ENCODE measurements at places on chromosomes 3 and 15. TPM values are rescaled to one million over a fixed set of nuclear protein-coding genes. Genes with fewer than 3 reads are reported as not detected.

GRCh38 chr15:88693191-88693590 is 54.4 kb downstream of the ISG20 start:
- H3K27ac ChIP-seq, result no peak overlapping the region
- peaks cover 19% of the 10 kb centered on the region for H3K27me3 ChIP-seq

DNA sequence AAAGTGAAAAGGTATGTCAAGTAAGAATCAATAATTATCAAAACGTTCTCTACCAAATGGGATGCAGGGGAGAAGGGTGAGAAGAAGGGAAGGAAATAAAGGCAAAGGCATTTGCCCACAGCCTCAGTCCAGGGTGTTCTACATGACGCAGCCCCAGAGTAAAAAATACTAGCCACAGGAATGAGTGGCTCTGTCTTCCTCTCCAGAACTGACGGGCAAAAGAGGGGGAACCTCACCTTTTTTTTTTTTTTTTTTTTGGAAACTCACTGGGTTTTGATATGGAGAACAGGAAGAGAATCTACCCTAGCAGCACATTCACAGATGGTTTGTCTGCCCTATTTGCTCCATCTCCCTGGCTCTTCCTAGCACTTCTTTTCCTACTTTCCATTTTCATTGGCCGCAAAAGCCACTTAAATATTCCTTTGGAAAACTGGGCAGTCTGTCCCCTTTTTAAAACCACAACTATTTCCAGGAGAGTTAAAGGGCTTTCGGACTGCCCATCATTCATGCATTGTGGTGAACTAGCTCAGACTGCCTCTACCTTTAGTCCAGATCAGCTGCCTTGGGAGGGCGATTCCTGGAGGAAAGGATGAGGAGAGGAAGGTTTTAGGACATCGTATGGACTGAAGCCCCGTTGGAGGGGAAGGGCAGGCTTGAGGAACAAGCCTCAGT is 28.2 kb downstream of the B3GNT5 start:
- H3K27me3 ChIP-seq, result no peaks in the 10 kb centered on the region
- no peak for DNase-seq
- H3K27ac ChIP-seq, result no peak overlapping the region
- H3K36me3 ChIP-seq, result no peaks in the 10 kb centered on the region
- H3K4me3 ChIP-seq, result no peak overlapping the region

DNA sequence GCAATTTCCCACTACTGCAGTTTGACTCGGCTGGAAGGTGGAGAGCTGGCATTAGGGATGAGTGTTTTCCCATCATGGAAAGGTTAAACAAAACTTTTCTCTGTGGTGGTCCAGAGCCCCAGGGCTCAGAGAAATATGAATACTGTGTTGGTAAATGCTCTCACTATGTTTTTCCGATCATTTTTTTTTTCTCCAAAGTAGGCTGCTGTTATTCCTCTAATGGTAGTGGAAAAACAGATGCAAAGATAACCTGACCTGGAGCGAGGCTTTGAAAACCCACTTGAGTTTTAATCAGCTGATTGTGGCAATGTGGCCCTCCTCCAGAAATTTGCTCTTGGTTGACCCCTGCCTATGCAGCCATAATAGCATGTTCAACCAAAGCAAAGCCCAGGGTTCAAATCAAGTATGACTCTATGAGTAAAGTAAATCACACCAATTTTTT is 320.8 kb upstream of the CTNNB1 start:
- H3K36me3 ChIP-seq, result no peaks in the 10 kb centered on the region
- no peak for DNase-seq
- no peak overlapping the region for H3K27ac ChIP-seq
- no peak overlapping the region for H3K4me3 ChIP-seq

GRCh38 chr3:156939315-156939714 is 113.2 kb downstream of the LEKR1 start:
- no peaks in the 10 kb centered on the region for H3K4me1 ChIP-seq
- no peak for DNase-seq
- no peaks in the 10 kb centered on the region for H3K36me3 ChIP-seq

DNA sequence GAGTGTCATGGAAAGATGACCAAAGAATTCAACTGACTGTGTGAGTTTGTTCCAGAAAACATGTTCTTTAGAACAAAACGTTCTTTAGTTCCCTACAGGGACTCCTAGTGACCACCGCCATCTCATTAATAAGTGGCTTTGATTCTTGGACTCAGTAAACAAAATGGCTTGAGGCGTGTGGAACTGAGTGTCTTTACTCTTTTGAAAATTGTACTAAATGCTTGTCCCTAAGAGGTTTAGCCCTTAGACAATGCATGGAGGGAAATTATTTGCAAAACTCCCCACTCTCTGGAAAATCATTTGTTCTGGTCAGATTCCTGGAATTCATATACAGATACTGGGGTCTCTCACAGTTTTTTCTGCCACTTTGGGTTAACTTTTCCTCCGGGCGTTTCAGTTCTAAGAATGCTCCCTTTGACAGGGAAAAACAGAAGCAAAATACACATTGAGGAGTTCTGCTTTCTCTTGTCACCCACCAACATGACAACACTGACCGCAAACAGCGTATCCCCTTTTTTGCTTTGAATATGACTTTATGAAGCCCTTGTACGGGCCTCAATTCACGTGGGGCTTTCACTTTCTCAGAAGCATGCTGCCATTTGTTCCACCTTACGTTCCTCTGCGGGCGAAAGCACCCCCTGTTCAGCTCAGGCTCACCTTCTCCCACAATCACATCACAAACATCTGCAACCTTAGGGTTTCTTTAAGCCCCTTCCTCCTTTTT is 15.3 kb upstream of the NRROS start:
- H3K27ac ChIP-seq, result no peak overlapping the region
- peaks cover 10% of the 10 kb centered on the region for H3K4me1 ChIP-seq
- H3K4me3 ChIP-seq, result no peak overlapping the region
- H3K36me3 ChIP-seq, result no peaks in the 10 kb centered on the region
- H3K27me3 ChIP-seq, result peaks cover 3% of the 10 kb centered on the region

DNA sequence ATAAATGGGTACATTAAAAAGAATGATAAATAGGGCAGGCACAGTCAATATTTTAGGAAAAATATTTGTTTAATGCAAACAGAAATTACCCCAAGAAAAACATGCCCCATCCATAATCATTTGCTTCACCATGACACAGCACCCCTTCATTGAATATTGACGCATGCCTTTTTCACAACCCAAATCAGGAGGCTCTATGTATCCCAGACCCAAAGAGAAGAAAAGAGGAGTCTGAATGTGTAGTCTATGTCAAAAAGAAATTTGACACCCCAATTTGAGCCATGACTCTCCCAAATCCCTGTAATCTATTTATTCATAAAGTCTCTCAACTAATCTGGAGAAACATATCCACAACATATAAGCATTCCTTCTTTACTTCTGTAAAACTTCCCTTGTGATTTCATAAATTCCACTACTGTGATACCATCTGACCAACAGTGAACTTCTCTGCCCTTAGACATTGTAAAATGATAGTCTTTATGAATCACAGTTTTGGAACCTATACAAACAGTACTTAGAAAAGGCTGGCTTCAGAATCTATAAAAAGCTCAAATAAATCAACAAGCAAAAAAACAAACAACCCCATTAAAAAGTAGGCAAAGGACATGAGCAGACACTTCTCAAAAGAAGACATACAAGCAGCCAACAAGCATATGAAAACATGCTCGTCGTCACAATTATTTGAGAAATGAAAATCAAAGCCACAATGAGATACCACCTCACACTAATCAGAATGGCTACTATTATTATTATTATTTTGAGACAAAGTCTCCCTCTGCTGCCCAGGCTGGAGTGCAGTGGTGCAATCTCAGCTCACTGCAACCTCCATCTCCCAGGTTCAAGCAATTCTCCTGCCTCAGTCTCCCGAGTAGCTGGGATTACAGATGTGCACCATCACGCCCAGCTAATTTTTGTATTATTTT is 53.4 kb upstream of the XRN1 start:
- H3K36me3 ChIP-seq, result peaks cover 6% of the 10 kb centered on the region
- no peaks in the 10 kb centered on the region for H3K27me3 ChIP-seq
- no peak overlapping the region for H3K4me3 ChIP-seq
- no peak for DNase-seq

GRCh38 chr3:9955611-9956352 is 3.6 kb upstream of the PRRT3 start:
- no peaks in the 10 kb centered on the region for H3K36me3 ChIP-seq
- H3K27ac ChIP-seq, result no peak overlapping the region
- H3K4me1 ChIP-seq, result peaks cover 3% of the 10 kb centered on the region
- no peak overlapping the region for H3K4me3 ChIP-seq
- peaks cover 14% of the 10 kb centered on the region for H3K27me3 ChIP-seq

The CCR5 gene
- total RNA-seq, result not detected

- no peaks in the 10 kb centered on the region for H3K4me1 ChIP-seq
- H3K27me3 ChIP-seq, result no peaks in the 10 kb centered on the region
- H3K27ac ChIP-seq, result no peak overlapping the region
- H3K36me3 ChIP-seq, result no peaks in the 10 kb centered on the region
- no peak overlapping the region for H3K4me3 ChIP-seq
Observed at GRCh38 chr15:39672666-39673065, 91.8 kb downstream of the THBS1 start.

The NR2E3 gene
- not detected for total RNA-seq

Data from progenitor cell of endocrine pancreas (in vitro differentiated cells).